Inflammatory macrophage treated with lipopolysaccharide for 1 hour (primary cell): ENCODE measurements at places on chromosomes 3 and 15.

DNA sequence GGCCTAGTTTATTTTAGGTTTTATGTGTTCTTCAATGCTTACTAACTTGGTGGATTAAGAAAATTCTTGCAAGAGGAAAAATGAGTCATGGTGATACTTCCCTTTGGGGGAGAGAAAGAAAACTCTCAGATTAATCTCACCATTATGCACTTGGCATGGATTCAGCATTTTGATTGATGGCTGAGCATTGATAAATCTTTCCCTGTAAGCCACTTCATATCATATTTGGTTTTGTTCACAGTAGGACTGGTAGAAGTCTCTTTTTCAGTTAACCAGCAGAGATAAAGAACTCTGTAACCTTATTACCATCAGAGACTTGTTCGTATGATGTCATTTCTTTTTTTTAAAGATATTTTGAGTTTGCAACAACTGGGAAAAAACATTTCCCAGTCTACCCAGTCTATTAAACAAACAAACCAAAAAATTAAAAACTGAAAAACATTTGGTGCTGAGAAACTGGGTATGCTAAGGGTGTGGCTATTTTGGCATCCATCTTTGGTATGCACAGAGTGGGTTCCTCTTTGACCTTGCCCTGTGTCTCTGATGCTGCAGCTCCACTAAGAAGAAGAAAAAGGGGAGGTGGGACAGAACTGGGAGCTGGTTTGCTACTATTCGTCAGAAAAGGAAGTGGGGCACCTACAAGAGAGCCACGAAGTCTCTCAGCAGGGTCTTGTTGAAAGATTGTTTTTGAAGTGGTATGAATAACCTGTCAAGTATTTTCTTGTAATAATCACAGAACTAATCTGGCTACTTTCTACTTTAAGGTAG, 17.2 kb downstream of the TMOD3 start:
- peak; percentile 79 for DNase-seq

- DNase-seq, result no peak
Observed at GRCh38 chr3:149626671-149627070, 31.2 kb downstream of the WWTR1 start.

DNA sequence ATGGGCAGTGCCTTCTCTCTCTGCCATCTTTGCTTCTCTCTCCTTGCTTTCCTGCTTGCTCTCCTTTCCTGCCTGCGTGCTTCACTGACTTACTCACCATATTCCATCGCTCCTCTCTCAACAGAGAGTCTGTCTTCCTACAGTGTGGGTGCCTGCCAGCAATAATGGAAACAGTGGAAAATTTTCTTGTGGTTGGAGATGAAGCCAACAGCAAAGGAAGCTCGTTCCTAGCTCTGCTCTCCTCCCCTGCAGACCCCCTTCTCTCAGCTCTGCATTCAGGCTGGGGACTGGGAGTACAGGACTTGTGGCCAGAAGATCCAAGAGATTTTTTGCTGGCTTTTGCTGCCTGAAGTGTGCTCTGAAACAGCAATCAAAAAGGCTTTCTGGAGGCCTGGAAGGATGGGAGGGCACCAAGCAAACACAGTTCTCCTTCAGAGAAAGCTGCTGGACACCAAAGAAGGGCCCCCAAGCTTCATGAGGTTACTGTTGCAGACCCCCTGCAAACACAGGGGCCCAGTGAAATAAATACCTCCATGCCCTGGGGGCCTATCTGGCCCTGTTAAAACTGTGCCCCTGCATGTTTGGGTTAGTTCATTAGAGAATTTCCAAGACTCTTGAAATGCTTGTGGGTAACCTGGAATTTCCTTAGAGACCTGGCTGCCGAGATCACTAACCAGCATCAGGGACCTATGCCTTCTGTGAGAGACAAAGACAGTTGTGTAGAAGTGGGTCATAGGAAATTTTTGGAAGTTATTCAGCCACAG, 149.9 kb upstream of the RASGRP1 start:
- DNase-seq, result no peak

GRCh38 chr15:62998262-62998890, 44.2 kb upstream of the TPM1 start:
- no peak for DNase-seq

- DNase-seq, result no peak
Observed at GRCh38 chr3:127226457-127226856, 33.5 kb downstream of the PRR23E start.
